ENCODE measurements at places on chromosomes 12 and 14.

GRCh38 chr12:32402170-32402569, 2.8 kb downstream of the FGD4 start:
- DNase-seq = no peak

- DNase-seq = no peak
These were observed 11.7 kb downstream of the EPS8 start for GRCh38 chr12:15777355-15778012.

DNA sequence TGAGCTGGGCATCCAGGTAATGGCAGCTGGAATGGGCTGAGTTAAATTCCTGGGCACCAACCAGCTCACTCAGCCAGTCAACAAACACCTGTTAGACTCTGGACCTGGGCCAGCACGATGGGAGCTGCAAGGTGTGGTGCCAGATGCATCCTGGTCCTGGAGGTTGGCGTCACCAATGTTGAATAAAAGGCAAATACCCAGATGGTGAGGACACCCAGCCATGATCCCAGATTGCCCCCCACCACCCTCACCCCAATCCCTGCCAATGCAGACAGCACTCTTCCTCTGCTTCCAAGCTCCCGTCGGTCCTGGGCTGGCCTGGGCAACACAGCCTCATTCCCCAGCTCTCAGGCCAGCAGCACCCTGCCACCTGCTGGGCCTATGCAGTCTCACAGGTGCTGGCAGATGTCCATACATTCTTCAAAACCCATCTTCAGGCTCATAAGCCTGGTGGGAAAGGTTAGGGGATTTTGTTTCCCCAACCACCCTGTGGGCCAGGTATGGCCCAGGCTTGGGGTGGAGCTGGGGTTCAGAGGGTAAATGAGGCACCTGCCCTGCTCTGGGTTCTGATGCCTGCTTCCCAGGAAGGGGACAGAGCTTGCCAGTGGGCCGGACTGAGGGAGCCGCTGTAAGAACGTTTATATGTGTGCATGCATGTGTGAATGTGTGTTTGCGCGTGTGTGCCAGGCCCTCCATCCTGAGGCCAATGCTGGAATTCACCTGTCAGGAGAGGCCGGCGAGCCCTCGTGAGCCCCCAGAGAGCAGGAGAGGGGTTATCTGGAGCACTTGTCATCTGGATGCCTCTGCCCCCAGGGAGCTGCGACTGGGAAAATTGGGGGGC, 58.0 kb downstream of the LGMN start:
- no peak for DNase-seq

DNA sequence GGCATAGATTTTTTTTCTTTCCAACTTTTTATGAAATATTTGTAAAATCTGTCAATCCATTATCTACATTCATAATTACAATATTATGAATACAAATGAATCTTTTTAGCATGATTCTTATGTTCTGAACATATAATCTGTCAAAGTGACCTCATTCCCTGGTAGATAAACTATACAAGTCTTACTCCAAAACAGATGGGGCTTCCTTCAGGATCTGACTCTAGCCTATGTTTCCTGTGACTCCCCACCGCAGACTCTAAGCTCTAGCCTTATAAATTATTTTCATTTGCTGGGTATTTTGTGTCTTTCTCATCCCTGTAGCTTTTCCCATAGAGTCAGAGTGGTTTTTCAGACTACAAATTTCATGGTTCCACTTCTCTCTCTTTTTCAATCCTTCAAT, 202.1 kb upstream of the KITLG start:
- DNase-seq = no peak

GRCh38 chr14:90299408-90299807, 32.3 kb downstream of the NRDE2 start:
- no peak for DNase-seq

DNA sequence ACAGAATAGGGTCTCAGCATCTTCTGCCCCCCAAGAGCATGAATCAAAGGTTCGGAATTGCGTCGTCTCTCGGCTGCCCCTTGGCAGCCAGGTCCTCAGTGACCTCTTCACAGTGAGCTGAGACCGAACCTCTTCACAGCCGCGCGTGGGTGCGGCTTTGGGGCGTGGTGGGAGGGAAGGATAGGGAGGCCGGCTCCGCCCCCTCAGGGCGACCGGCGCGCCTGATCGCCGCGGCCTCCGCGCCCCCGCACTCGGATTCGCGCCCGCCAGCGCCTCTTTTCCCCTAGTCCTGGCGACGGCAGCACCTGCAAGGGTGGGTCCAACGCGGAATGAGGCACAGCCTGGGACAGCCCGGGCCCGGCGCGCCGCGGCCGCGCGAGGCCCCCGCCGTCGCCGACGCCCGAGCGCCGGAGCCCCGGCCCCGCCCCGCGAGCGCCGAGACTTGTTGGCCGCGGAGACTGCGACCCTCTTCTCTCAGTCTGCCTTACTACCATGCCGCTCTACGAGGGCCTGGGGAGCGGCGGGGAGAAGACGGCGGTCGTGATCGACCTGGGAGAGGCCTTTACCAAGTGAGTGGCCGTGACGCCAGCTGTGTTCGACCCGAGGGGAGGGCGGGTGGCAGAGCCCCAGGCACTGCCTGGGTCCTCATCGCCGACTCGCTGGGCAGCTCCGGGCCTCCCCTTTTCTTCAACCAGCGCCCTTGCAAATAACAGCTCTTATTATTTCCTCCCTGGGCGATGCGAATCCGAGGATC, at the start of gene ACTR10:
Gene ACTR10, plus strand, starts transcription at position 424 of the 754 bp plus-strand sequence. Its CDS starts 69 bp downstream, at position 493.
- DNase-seq = peak; percentile 56

GRCh38 chr14:98894600-98894999, 377.4 kb downstream of the BCL11B start:
- no peak for DNase-seq

DNA sequence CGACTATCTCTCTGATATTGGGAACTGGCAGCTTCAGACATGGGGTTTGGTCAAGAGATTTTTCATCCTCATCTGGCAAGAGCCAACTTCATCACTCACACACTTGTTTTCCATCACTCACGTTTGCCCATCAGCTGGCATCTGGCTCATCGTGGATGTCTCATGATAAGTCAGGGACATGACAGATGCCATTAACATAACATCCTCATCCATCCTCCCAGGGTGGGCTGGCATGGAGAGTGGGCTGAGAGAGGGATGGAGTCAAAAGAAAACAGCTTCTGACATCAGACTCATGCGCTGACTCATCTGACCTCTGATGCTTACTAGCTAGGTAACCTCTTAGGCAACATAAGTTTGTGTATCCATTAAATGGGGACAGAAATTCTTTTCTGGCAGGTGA, 1.8 kb upstream of the VSX2 start:
- DNase-seq = no peak

DNA sequence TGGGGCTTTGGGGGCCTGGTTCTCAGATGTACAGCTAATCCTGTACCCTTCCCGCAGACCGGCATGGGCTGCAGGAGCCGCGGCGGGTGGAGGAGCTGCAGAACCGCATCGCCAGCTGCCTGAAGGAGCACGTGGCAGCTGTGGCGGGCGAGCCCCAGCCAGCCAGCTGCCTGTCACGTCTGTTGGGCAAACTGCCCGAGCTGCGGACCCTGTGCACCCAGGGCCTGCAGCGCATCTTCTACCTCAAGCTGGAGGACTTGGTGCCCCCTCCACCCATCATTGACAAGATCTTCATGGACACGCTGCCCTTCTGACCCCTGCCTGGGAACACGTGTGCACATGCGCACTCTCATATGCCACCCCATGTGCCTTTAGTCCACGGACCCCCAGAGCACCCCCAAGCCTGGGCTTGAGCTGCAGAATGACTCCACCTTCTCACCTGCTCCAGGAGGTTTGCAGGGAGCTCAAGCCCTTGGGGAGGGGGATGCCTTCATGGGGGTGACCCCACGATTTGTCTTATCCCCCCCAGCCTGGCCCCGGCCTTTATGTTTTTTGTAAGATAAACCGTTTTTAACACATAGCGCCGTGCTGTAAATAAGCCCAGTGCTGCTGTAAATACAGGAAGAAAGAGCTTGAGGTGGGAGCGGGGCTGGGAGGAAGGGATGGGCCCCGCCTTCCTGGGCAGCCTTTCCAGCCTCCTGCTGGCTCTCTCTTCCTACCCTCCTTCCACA, 7.6 kb downstream of the NR4A1 start:
- DNase-seq = no peak

- DNase-seq = no peak
These were observed 29.7 kb upstream of the IGF1 start for GRCh38 chr12:102510031-102510430.

GRCh38 chr14:42802346-42802745, 1195.7 kb downstream of the LRFN5 start:
- DNase-seq = no peak

GRCh38 chr14:81341370-81341769, 58.8 kb downstream of the STON2 start:
- peak; percentile 43 for DNase-seq

- DNase-seq = peak; percentile 27
These were observed 7.6 kb upstream of the BRMS1L start for GRCh38 chr14:35818346-35819115.

- DNase-seq = no peak
These were observed 702 bp downstream of the FAM222A start for GRCh38 chr12:109714141-109714912.

DNA sequence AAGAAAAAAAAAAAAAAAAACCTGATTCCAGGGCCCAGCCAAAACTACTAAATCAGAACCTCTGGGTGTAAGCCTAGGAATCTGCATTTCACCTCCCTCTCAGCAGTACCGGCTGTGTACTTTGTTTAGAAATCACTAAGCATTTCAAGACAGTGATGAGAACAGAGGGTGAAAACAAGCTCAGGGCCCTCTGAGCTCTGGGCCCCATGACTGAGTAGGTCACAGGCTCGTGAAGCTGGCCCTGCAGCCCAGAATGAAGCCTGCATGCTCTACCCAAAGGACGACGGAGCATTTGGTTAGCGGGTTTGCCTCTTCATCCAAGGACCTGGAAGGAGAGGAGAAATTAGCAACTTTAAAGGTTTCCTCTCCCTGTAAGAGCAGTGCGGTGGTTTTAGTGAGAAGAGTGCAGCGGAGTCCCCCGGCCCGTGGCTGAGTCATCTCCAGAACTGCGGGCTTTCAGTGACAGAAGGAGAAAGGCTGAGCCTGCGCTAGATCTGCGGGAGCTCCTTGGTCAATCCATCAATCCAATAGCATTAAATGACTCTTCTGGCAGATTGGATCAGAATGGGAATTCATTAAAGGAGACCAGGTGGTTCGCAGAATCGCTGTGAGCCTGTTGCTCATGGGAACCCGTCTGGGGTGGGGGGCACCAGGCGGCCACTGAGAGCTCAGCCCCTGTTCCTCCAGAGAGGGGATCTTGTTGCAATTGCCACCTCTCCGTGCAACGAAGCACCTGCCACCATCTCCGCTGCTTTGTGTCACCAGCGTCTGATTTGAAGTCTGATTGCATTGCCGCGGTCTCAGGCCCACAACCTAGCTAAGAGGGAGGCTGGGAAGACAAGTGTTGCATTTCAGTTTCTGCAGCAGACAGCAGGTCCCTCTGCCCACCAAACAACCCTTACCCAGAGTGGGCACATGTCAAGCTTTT, 7.3 kb downstream of the IL31 start:
- no peak for DNase-seq

GRCh38 chr12:90959538-90960139, 4.7 kb upstream of the CCER1 start:
- no peak for DNase-seq

DNA sequence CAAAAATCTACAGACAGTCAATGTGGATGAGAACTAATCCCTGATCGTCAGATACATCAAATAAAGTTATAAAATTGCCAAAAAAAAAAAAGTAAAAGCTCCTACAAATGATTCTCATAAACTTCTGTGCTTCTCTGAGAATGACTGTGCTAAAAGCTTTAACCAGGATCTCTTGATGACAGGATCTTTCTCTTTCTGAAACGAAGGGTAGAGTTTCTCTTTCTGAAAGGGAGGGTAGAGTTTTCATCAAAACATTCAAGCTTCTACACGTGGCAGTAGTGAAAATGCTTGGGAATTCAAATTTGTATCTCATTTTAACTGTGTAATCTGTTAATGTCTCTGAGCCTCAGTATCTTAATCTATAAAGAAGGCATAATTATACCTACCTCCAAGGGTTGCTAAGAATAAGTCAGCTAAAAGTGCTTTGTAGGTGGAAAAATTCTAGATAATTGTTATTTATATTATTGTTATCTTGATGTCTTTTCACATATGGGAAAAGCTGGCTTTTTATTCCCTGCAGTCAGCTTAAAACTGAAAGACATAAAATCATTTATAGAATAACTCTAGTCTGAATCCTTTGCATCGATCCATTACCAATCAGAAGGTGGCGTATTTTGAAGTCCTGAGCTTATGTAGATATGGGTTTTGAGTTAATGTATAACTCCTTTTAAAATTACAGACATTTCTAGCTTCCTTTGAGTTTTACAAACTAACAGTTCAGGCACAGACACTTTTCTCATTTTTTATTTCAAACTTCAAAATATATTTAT, 157.4 kb downstream of the DACT1 start:
- no peak for DNase-seq

DNA sequence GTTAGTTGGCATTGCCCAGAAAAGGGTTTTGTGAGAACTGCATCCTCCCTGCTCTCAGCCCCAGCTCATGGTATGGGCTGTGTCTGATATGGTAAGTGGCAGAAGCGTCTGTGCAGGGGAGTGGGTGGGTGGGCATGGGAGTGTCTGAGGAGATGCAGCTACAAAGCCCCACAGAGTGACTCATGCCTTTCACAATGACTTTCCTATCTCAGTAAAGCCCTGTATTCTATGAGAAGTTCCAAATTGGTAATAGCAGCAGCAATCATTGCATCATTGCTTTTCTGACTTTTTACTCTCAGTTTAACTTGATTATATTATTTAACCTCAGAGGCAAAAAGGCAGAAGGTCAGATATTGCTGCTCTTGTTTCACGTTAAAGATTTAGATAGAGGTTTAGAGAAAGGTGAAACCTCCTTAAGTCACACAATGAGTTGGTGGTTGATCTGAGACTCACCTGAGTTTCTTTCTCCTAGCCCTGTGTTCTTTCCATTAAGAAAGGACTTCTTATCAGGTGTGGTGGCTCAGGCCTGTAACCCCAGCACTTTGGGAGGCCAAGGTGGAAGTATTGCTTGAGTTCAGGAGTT, 171.7 kb downstream of the SLC5A8 start:
- no peak for DNase-seq

- peak; percentile 88 for DNase-seq
These were observed 8.2 kb downstream of the GPRC5D start for GRCh38 chr12:12943586-12944260.

DNA sequence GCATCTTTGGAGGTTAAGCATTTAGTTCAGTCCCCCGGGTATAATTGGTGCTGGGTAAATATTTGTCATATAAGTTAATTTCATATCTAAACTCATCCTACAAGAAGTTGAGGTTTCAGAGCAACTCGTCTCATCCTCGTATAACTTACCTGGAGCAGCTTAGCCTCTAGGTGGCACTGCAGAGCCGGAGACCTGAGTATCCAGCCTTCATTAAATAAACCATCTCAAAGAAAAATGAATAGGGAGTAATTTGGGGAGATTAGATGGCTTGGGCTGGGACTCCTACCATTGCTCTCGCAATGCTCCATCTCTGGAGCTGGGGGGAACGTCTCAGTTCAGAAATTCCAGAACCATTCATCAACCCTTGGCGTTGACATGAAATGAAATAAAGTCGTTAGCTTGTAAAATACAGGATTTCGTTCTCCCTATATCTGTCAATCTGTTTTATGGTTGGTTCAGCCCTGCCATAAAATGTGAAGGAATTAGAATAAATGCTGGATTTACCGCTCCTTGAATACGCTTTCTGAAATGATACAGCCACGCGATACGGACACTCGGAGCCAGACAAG, 122.9 kb upstream of the TMEM132D start:
- DNase-seq = no peak

- peak; percentile 9 for DNase-seq
These were observed 6.2 kb upstream of the OAS1 start for GRCh38 chr12:112900298-112901145.

- DNase-seq = no peak
These were observed 15.2 kb downstream of the DCAF4 start for GRCh38 chr14:72941286-72941985.

Measured in stromal cell of bone marrow (primary cell).